CD4-positive, alpha-beta T cell treated with Interleukin-4 for 4 hours (primary cell): ENCODE measurements at places on chromosomes 2 and 18.

- no peak for DNase-seq
Observed at GRCh38 chr2:73254343-73255006, 20.4 kb downstream of the CCT7 start.

GRCh38 chr2:144500563-144500962, 19.4 kb downstream of the ZEB2 start:
- no peak for DNase-seq

DNA sequence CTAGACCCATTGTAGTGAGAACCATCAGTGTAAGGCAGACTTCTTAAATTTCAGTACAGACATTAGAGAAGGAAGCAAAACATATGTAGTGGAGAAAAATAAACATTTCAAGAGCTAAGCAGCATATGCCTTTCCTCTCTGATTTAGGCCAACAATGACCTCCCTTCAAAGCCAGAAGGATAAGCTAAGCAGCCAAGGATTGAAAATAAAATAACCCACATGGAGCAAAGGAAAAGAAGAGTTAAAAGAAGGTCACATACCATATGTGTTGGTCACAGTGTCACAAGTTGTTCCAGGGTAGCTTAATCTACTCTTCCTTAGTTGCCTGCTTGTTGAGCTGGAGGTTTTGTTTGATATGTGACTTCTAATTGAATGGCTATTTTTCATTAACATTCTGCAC, 15.6 kb upstream of the LAMA1 start:
- no peak for DNase-seq

DNA sequence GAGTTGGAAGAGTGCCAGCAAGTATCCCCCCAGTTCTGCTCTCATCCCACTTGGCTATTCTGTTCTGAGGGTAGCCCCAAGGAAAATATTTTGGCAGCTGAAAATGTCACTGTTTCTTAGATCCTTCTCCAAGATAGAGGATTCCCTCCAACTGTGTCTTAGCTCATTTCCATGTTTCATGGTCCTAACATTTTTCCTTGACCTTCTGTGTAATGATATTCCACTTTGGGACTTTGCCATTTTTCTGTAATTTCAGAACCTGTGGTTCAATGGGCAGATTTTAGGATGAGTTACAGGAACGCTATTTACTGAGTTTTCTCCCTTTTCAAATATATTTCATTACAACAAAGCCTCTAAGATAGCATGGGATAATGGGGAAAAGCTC, 34.7 kb downstream of the NHEJ1 start:
- no peak for DNase-seq

GRCh38 chr2:221402072-221402471, 170.0 kb downstream of the EPHA4 start:
- DNase-seq, result no peak

DNA sequence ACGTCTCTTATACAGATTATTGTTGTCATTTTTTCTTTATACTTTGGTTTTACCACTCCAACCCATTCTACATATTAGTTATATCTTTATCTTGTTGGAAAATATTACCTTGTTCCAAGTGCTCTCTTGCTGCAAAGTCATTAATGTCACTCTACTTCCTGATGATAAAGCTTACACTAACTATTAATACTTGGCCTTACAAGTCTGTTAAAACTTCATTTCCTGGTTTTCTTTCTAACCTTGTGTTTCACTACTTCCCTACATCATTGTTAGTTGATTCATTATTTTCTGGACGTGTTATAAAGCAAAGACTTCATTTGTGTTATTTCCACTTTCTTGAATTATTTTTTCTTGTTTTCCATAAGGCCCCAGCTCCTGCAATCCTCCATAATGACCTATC, 382.6 kb upstream of the CDH20 start:
- DNase-seq, result no peak

DNA sequence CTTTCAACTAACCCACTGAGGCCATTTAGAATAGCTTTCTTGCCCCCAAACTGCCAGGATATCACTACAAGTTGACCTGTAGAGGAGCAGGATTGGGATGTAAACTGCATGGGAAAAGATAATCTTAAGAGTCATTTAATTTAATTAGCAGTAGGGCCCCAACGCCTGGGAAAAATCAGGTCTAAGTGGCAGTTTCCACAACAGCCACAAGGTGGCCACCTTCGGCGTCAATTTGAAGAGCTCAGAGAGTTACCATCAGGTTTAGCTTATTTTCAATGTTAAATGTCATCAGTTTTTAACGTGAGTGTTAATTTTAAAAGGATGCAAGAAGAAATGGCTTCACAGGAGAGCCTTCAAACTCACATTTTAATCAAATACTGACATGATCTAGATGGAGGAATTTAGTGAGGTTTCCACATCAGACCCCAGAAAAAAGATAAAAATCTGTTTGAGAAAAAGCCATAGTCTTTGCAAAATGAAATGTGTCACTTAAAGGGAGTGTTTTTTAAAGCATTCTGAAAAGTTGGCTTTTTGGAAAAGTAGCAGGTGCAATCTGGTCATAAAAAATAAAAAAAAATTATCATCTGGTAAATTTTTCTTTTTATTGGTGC, 77.3 kb upstream of the UPP2 start:
- peak; percentile 54 for DNase-seq

GRCh38 chr18:35192415-35192814, 48.4 kb upstream of the ZNF397 start:
- no peak for DNase-seq

DNA sequence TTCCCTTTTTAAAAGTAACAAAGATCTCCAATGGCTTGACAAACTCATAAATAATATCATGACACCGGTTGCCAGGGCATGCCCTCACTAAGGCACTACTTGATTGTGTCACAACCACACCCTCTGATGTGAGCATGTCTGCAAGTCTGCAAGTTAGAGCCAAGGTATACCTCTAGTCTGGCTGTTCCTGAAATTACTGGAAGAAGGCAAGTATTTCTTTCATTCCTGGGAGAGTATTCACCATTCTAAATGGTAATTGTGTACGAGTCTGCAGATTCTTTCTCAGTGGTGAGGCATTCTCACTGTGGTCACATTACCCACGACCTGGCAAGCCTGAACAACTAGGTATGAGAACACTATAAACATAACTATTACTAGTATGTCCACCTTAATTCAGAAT, 25.7 kb upstream of the RNU4ATAC start:
- DNase-seq, result no peak

- DNase-seq, result no peak
Observed at GRCh38 chr2:218476676-218477075, 57.8 kb downstream of the VIL1 start.

- DNase-seq, result peak; percentile 53
Observed at GRCh38 chr2:197322724-197323720, 12.4 kb upstream of the ANKRD44 start.

GRCh38 chr2:196586511-196586991, 53.0 kb upstream of the CCDC150 start:
- no peak for DNase-seq

GRCh38 chr2:112033600-112033999, 21.5 kb upstream of the TMEM87B start:
- DNase-seq, result no peak

- no peak for DNase-seq
Observed at GRCh38 chr2:208356846-208357574, 49.6 kb upstream of the PTH2R start.

DNA sequence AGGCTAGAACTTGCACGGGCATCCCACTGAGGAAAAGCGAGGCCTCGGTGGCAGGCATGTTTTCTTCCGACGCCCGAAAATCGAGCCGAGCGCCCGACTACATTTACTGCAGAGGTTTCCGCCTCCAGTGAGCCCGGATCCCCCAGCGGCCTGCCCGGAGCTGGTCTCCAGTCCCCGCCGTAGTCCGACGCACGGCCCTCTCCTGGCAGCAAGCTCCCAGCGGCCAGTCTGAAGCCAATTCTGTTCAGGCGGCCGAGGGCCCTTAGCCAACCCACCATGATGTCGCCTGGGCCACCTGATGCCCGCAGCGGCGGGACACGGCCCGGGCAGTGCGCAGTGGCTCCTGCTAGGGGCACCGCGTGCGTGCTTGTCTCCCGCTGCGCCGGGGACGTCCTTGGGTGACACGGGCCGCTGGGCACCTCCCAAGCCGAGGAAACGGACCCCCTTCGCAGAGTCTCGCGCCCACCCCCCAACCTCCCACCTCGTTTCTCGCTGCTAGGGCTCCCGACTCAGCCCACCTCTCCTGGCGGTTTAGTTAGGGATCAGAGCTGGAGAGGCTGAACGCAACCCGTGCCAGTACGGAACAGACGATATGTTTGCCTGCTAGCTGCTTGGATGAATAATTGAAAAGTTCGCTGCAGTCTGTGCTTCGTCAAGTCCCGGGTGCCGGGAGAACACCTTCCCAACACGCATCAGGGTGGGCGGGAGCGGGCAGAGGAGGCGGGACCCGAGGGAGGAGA, 5.3 kb downstream of the ONECUT2 start:
- no peak for DNase-seq

- no peak for DNase-seq
Observed at GRCh38 chr2:24509425-24509824, 18.4 kb downstream of the NCOA1 start.

- DNase-seq, result no peak
Observed at GRCh38 chr2:100753881-100754280, 66.1 kb upstream of the NPAS2 start.
